ENCODE measurements at places on chromosomes 3 and 15.

GRCh38 chr3:130546920-130547679 is 30.1 kb downstream of the COL6A6 start:
- DNase-seq: no peak

GRCh38 chr15:40421246-40422157 is 15.9 kb downstream of the IVD start:
- DNase-seq: peak; percentile 68

- DNase-seq: no peak
These were observed 26.6 kb downstream of the CGGBP1 start for GRCh38 chr3:88032245-88032644.

DNA sequence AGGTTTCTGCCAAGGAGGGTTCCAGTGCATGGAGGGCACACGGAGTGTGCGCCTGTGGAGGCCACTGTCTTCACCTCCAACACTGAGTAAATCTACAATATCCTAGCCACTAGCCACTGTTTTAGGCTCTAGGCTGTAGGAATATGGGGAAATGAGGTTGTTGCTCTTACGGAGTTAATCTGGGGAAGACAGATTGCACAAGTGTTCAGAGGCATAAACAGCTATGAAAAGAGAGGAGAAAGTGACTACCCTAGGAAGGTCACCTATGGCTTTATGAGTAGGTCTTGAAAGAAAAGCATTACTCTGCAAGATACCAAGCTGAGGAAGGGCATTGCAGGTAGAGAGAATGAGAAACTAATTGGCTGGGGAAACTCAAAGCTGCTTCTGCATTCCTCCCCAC is 85.7 kb downstream of the CYP19A1 start:
- DNase-seq: no peak

DNA sequence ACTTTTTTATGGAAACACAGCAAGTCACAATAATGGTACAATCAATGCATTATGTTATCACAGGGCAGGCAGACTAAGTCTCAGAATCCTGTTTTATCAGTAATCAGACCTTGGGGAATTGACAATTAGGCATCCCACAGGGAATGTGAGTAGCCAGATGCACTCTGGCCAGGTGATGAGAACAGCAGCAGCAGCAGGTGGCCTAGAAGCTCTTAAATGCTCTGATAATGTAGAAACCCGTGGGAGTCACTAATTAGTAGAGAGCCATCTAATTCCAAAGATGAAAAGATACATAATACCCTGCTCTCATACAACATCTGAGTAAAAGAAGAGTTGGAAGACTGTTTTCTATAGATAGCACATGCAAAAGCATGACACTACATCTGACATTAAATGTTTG is 12.6 kb downstream of the CEP152 start:
- DNase-seq: no peak

DNA sequence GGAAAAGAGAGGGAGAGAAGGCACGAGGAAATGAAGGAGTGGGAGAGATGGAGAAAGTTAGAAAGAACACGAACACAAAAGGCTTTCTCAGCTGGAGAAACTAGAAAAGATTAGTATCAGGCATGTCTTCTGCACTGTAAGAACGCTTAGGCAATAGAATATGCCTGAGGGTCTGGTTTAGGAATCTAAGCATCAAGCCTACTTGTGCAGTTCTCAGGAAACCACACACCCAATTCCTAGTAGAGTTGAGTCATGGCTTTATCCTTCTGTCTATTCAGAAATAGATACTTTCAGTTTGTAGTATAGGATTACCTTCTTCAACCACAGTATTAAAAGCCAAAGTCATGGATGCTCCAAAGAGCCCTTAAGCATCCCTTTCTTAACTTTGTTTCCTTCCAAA is 969.4 kb downstream of the NTRK3 start:
- peak; percentile 84 for DNase-seq

- no peak for DNase-seq
These were observed 15.9 kb downstream of the ATG7 start for GRCh38 chr3:11288021-11288491.

DNA sequence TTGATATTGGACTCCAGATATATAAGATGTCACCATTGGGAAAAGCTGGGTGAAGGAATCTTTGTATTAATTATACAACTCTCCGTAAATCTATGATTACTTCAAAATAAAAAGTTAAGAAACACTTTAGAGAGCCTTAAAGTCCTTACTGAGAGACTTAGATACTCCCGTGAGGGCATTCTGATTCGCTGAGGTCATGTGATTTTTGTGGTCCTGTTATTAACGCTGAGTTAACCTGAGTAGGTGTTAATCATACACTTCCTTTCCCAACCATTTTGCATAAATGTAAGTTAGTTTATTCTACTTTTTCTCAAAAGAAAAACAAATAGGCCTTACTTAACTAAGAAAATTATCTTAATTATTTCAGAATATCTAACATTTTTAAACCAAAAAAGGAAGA is 67.1 kb upstream of the LMOD3 start:
- DNase-seq: no peak

DNA sequence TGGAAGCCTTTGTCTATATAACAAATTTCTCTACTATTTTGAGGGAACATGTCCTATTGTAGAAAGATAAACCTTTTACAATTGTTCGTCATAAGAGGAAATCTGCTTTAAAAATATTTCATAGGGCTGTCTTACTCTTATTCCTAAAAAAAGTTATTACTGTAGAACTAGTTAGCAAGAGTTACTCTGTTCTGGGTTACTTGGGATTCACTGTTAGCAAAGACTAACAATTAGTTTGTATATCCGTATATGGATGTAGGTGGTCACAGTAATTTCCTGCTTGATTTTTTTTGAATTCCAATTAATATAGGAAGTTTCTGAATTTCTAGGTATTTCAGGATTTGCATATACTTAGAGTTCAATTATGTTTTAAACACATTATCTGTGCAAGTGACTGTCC is 413.5 kb downstream of the RBMS3 start:
- no peak for DNase-seq

GRCh38 chr3:181690769-181691168 is 21.0 kb upstream of the SOX2 start:
- DNase-seq: no peak

- peak; percentile 88 for DNase-seq
These were observed 630.4 kb upstream of the TBL1XR1 start for GRCh38 chr3:177827511-177828207.

GRCh38 chr3:143160437-143160836 is 40.9 kb downstream of the CHST2 start:
- DNase-seq: no peak

DNA sequence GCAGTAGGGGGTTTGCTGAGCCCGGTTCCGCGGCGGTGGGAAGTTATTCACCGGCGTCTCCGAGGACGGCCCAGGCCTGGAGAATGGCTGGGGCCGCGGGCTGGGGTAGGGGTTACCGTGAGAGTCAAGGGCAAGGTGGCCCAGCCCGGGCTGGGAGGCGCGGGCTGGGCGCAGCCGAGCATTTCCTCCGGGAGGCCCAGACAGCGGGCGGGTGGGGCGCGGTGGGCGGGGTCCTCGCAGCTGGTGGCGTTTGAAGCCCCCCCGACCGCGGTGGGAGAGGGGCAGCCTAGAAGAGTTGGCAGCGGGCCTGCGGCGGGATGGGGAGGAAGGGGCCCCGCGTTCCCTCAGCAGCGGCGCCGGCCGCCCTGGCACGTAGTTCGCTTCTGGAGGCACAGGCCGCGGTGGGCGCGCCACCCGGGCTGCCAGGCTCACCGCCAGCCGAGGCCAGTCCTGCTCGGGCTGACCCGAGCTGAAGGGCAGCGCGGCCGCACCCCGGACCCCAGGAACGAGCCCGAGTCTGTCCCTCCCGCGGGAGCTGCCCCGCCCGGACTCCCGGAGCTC is 960 bp upstream of the KLF13 start:
- no peak for DNase-seq

DNA sequence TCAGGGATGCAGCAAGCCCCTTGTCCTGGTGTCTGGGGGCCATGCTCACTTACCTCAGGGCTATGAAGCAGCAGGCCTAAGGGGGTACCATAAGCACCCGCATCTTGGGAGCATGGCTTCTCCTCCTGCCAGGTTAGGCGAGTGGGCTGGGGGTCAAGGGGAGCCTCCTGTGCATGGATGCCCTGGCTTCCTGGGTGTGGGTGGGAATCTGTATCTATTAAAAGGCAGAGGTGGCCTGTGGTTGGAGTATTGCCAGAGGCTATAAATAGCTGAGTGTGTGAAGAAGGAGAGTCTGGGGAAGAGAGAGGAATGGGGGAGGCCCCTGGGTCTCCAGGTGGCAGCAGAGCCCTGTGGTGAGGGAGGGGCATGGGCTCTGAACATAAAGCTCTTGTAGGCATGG is 19.5 kb downstream of the ACVR2B start:
- DNase-seq: no peak

DNA sequence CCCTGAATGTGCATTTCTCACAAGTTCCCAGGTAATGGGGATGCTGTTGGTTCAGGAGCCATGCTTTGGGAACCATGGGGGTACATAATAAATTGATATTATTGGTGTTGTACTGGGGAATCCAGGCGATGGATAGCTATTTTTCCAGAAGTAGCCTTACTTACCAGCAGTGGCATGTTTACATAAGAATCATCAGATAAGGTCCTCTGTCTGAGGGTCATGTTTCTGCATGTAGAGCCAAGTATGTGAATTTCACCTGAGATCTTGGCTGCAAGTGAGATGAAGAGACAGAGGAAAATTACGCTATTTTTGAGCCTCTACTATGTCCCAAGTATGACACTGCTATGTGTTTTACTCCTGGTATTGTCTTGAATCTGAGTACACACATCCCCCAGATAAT is 26.3 kb downstream of the GPD1L start:
- DNase-seq: no peak

DNA sequence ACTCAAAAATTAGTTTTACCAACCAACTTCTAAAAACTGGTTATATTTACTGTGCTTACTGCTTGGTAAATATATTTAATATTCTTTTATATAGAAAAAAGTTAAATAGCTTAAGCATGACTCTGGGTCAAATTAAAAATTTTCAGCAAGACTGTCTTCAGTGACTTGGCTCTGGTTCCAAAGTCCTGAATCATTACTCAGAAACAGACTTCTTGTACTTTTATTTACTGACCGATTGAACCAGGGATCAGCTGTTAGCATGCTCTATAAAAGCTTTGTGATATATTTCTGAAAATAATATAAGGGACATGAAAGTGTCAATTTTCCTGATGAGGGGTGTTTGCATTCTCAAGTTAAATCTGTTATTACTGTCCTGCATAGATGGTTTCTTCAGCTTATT is 164.3 kb downstream of the MCTP2 start:
- peak; percentile 9 for DNase-seq

DNA sequence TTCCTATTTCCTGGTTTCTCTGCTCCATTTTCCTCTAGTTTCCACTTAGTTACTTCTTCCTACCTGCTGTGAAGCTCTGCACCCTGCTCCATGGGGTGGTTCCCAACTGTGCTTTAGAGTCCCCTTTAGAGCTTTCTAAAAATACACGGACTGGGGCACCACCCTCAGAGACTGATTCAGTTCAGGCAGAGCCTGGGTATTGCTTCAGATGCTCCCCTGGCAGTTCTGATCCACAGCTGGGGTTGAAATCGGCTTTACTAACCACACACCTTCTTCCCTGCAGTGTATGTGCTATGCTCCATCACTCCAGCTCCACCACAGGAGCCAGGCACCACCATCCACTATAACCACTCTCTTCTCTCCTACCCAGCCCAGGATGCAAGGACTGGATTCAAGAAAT is 12.6 kb downstream of the ANP32A start:
- DNase-seq: no peak

- no peak for DNase-seq
These were observed 51.8 kb downstream of the KLF15 start for GRCh38 chr3:126305427-126305826.

DNA sequence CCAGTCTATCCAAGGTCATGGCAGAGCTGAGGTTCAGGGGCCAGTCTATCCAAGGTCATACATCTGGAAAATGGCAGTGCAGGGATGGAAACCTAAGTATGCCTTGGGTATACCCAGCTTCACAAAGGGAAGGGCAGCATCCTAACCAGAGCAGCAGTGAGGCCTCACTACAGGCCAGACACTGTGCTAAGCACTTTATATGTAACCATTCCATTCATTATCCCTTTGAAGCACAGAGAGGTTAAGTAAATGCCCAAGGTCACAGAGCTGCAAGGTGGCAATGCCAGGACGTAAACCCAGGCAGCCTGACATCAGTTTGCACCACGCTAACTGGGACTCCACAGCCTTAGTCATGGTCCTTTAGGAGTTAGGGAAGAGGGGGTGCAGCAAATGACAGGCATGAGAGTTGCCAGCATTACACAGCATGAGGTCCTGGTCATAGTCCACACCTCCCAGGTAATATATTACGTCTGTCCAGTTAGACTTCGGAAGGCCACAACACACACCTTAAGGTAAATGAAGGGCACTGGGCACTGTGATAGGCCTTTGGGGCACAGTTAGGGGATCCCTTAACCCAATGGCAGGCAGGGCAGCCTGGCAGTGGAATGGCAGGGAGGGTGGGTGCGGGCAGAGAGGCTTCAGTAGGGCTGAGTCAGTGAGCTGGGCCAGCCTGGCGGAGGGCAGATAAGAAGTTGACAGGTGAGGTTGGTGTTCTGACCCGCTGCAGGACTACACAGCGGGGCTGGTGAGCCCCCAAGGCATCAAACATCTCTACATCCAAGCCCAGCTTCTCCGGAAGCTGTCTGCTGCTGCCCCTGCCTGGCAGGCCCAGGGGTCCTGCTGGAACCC is 21.1 kb upstream of the CORO2B start:
- DNase-seq: no peak

DNA sequence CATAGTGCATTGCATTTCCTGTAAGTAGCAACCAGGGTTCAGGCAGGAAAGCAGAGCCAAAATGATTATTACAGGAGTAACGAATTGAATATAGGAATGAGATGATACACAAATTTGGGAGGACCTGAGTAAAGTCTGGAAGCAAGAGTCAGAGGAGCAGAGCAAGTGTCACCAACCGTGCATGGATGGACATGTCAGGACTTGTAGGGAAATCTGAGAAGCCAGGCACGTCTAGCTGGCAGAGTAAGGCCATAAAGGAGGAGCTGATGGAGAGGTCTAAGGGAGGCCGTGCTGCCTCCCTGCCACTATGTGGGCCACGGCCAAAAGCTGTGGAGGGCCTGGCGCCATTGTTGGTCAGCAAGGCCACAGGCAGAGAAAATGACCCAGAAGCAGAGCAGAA is 22.4 kb downstream of the GJD2 start:
- DNase-seq: peak; percentile 46

Data from MCF 10A (cell line).